ENCODE measurements at places on chromosomes 5 and 9.

GRCh38 chr5:38115318-38115827 is 143.0 kb upstream of the EGFLAM start:
- no peak for ATAC-seq

DNA sequence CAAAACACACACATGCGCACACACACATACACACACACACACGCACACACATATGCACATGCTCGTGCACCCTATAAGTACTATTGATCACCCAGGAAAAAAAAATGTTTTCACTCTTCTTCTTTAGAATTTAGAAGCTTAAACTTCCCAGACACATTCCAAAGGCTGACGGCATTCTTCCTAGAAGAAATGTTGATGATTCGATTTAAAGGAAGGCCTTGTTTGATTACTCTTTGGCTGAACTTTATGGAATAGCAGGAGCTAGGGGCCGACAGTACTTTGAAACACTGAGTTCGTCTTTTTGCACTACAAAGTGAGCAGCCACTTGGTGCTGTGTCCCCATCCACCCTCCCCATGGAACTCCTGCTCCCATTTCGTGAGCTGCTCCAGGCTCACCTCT is 113.2 kb downstream of the EGFLAM start:
- no peak for ATAC-seq

- peak; percentile 28 for ATAC-seq
Observed at GRCh38 chr9:38720083-38720745, at the start of gene FAM240B. FAM240B (minus strand) TSS chr9:38720133; CDS start chr9:38703999, 16,134 bp downstream.

DNA sequence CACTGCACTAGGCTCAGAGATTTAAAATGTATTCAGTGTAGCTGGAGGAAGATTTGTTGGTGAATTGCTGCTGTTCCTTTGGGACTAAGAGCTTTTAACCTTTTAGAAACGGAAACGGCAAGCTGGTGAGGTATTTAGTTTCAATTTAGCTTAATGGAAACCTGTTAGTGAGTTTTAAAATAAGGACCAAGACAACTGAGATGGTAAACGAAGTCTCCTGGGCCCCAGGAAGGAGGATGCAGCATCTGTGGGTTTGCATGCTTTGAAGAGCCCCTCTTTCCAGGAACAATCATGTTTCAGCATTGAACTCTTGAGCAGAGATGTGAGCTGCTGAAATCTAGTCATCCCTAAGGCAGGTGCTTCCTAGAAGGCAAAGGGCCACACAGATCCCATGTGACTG is 16.5 kb downstream of the DNAI1 start:
- ATAC-seq, result no peak

- no peak for ATAC-seq
Observed at GRCh38 chr5:53900677-53901076, 340.2 kb downstream of the NDUFS4 start.

GRCh38 chr5:54469622-54470021 is 14.1 kb downstream of the HSPB3 start:
- peak; percentile 59 for ATAC-seq

GRCh38 chr9:133125941-133126696 is 5.1 kb upstream of the RALGDS start:
- ATAC-seq, result no peak

DNA sequence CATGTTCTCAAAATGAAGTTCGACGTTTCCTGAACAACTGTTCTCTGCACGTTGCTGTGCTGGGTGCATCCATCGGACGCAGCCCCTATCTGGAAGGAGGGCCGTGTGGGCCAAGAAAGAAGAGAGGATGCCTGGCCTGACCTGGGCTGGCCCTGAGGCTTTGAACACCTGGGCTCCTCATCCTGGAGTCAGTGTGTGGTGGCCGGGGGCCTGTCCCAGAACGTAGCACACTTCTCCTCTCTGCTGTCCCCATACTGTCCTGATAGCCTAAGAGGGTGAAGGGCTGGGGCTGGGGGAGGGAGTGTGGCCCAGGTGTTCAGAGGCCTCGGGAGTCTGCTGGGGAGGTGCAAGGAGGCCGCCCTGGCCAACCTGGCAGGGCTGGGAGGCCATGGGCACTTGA is 21.5 kb downstream of the COL5A1 start:
- no peak for ATAC-seq

- ATAC-seq, result no peak
Observed at GRCh38 chr9:15785584-15785983, 232.7 kb downstream of the CCDC171 start.

- no peak for ATAC-seq
Observed at GRCh38 chr5:66436721-66437120, 159.5 kb upstream of the MAST4 start.

DNA sequence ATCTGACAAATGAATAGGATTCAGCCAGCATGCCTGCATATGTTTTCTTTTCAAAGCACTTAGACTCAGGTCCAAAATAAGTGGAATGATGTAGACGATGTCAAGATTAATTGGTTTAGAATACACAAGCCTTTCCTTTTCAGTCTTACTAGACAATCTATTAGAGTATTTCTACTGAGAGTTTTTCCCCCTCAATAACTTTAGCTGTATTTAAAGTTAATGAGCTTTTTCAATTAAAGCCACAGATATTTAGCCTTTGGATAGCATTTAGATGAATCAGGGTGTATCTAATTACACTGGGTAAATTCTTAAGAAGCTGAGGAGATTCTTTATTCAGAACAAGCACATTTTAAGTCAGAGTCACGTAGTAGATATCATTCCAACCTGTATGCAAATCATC is 198.7 kb upstream of the MPDZ start:
- no peak for ATAC-seq

GRCh38 chr9:34550016-34550680 is 27.4 kb upstream of the ENHO start:
- no peak for ATAC-seq

DNA sequence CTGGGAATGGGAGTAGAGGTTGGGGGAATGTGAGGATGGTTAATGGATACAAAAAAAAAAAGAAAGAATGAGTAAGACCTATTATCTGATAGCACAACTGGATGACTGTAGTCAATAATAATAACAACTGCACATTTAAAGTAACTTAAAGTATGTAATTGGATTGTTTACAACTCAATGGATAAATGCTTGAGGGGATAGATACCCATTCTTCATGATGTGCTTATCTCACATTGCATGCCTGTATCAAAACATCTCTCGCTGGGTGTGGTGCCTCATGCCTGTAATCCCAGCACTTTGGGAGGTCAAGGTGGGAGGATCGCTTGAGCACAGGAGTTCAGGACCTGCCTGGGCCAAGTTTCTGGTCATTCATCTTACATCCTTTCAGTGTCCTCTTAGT is 34.6 kb downstream of the MCCC2 start:
- no peak for ATAC-seq
